ENCODE measurements at places on chromosomes 6 and 20.
A peak's percentile ranks its signal among the peaks of the same experiment; 100 is the strongest.

DNA sequence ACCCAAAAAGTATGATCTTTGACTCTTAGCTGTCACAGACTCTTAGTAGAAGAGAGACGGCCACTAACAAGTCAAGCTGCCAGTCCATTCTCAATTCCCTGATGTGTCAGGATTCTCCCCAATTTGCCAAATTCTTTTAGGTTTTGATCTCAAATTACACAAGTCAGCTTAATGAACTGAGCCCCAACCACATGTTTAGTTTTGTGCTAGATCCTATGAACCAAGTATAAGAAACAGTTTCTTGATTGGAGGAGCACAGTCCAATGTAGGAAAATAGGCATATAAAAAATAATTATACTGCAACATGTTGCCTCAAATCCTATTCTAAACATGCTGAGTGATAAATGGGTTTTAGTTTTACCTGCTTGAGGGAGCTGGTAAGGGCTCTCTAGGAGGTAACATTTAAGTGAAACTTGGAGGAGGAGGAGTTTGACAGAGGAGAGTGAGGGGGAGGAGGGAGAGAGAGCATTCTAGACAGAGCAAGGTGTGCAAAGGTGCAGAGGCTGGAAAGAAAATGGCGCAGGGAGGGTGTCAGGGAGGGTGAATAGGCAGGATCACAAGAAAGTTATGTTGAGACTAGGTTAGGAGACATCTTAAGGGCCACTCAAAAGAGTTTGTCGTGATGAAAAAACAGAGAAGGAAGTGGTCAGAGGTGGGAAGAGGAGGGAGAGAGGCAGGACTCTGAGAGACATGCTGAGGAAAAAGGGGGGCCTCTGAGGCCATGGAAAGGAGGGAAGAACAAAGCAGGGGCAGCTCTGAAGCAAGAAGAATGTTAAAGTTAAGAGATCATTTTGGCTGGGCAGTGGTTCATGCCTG is 22.8 kb upstream of the FAM83C start:
- no peak for DNase-seq

GRCh38 chr20:24382331-24382730 is 87.1 kb upstream of the SYNDIG1 start:
- DNase-seq = no peak

DNA sequence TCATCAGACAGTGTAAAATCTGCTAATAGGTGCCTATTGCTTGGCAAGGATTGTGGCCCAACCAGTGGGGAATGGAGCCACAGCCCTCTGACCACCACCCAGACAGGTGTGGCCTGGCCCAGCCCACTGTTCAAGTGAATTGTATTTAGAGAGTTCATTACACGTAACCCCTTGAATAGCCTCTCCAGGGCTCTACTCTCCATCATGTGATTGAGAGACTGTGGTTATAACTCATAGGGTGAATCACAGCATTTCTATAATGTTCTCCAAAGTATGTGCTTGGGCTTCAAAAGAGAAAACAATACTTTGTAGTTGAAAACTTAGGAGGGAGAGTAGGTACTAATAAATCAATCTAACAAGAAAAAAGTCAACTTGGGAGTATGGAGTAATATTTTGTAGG is 38.4 kb downstream of the ALDH8A1 start:
- no peak for DNase-seq

DNA sequence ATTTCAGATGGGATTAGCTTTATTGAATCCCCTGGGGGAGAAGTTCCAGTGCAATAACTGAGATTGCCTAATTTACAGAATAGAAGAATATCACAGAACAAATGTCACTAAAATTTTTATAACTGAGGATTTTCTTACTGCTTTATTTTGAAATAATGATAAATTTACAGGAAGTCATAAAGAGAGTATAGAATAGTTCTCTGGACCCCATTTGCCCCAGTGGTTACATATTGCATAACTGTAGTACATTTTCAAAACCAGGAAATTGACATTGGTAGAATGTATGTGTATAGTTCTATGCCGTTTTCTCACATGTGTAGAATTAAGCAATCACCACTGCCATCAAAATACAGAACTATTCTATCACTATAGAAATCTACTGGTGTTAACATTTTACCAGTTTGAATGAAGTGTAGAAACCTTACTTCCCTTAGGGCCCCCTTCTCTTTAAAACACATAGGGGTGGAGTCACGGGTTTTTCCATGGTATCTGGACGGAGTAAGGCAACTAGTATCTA is 18.3 kb downstream of the KIF6 start:
- no peak for DNase-seq

GRCh38 chr6:110324548-110324947 is 33.6 kb downstream of the METTL24 start:
- DNase-seq = no peak

GRCh38 chr20:13220904-13221297 is at the start of gene ISM1:
ISM1 (plus strand) TSS chr20:13221274; CDS start chr20:13221777, 503 bp downstream.
- peak; percentile 45 for DNase-seq

- DNase-seq = no peak
These were observed 693.1 kb downstream of the PTPRT start for GRCh38 chr20:42496595-42496994.

DNA sequence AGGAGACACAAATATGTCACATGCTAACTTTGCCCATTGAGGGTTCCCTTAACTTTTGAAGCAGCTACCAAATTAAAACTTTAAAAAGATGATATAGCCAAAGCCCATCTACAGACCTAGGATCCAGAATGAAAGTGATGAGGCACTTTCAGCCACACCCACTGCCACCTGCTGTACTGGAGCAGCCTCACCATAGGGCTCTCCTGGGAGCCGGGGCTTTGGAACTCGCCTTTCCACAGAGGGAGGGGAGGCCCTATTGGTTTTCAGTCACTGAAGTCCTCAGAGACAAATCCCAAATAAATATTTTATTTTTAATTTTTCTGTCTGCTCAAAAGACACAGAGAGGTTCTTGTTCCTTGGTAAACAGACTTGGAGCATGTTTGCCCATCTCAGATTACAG is 238.1 kb upstream of the TAB2 start:
- DNase-seq = no peak

- DNase-seq = no peak
These were observed 43.0 kb downstream of the JARID2 start for GRCh38 chr6:15288856-15289255.

GRCh38 chr6:52498538-52499017 is 78.3 kb downstream of the TRAM2 start:
- DNase-seq = no peak

DNA sequence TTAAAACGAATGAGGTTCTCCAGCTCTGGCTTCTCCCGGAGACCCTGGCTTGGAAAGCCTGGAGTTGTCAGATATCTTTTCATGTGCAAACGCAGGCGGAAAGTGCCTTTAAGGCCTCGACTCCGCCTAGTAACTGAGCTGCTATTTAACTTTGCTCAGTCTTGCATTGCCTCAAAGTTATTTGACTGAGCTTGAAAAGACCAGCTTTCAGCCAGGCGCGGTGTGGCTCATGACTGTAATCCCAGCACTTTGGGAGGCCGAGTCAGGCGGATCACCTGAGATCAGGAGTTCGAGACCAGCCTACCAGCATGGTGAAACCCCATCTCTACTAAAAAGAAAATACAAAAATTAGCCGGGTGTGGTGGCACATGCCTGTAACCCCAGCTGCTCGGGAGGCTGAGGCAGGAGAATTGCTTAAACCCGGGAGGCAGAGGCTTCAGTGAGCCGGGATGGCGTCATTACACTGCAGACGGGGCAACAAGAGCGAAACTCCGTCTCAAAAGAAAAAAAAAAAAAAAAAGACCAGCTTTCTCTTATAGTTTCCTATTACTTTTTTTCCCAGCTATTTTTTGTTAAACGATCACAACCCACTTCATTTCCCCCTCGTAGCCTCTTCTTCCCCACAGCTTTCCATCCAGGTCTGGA is 1.9 kb downstream of the GCNT2 start:
- DNase-seq = no peak

- peak; percentile 33 for DNase-seq
These were observed 52.0 kb upstream of the FYN start for GRCh38 chr6:111925296-111925695.

DNA sequence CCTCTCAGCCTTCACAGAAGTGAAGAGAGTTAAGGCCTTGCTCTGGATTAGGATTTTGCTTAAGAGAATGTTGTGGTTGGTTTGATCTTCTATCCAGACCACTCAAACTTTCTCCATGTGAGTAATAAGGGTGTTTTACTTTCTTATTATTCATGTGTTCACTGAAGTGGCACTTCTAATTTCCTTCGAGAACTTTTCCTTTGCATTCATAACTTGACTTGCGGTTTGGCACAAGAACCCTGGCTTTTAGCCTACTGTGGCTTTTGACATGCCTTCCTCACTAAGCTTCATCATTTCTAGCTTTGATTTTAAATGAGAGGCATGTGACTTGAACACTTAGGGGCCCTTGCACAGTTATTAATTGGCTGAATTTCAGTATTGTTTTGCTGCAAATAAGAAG is 166.1 kb upstream of the OPRM1 start:
- DNase-seq = no peak

GRCh38 chr6:75604294-75604693 is 2.6 kb downstream of the SENP6 start:
- DNase-seq = no peak

GRCh38 chr6:73152556-73152955 is 72.7 kb downstream of the KHDC1L start:
- no peak for DNase-seq

DNA sequence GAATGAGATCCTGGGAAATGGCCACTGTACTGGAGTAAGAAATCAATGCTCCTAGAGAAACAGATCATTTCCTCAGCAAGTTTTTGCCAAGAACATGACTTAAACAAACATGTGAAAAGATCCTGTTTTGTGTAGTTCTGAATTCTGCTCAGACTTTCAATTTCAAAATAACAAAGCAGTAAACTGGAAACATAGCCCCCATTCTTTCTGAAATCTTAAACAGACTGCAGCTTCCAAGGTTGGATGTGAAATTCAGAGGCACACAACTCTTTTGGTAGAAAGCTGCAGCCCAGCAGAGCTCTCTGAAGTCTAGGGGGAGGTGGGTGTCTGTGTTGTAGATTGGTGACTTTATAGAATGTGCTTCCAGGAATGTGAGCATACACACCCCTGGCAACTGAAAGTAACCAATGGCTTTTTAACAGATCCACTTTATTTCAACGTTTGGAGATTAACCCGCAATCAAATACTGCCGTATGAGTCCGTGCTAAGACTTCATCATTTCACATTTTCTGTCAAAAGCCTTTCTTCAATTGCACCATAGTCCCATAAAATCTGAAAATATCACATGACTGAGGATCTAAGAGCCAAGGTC is 86.4 kb downstream of the ATXN1 start:
- DNase-seq = no peak
